Activated CD4-positive, alpha-beta T cell treated with anti-CD3 and anti-CD28 coated beads, Interleukin-2, amount 10 ng/mL, durations not matched to agents 7 days and 5 days (primary cell): ENCODE measurements at places on chromosomes 16 and 17.

GRCh38 chr16:49596648-49597291 lies 223.2 kb downstream of the C16orf78 start:
- DNase-seq = no peak

DNA sequence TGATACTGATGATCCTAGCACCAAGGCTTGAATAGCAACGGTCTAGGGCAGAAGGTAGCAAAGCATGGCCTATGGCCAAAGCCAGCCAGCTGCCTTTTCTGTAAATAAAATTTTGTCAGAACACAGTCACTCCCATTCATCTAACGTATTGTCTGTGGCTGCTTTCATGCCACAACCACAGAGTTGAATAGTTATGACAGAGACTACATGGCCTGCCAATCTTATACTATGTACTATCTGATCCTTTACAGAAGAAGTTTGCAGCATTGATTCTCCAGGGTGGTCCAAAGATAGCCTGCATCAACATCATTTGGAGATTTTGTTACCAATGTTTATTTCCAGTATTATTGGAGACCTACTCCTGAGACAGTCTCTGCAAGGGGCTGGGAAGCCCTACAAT lies 19.9 kb upstream of the MMD start:
- DNase-seq = no peak

GRCh38 chr17:8806926-8807550 lies 7.9 kb upstream of the MFSD6L start:
- DNase-seq = no peak

DNA sequence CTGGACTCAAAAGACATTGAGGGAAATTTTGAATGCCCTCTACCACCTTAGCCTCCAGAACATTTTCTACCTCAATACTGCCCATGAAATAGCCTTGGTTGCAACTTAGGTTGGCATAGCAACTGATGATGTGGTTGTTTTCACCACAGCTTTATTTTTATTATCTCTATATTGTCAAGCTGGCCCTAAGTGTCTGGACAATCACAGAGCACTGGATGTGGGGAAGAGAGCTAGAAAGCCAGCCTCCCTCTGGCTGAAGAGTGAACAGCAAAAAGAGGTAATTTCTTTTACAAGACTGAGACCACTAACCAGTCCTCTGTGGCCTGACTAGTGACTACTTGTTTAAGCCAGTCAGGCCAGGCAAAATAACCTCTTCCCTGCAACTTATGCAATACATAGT lies 159.6 kb downstream of the HS3ST2 start:
- DNase-seq = no peak

DNA sequence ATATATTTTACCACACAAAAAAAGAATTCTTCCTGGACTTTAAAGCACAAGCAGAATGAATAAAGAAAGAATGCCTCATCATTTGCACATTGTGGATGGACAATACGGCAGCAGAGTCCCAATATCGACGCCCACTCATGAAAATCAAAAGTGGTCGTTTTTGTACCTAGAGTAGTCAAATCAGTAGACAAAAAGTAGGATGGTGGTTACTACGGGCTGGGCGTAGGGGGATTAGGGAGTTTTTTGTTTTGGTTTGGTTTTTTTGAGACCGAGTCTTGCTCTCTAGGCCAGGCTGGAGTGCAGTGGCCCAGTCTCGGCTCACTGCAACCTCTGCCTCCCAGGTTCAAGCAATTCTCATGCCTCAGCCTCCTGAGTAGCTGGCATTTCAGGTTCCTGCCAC lies 8.6 kb upstream of the CENPV start:
- DNase-seq = no peak

- no peak for DNase-seq
Observed at GRCh38 chr16:68685685-68686478, 40.8 kb downstream of the CDH3 start.

DNA sequence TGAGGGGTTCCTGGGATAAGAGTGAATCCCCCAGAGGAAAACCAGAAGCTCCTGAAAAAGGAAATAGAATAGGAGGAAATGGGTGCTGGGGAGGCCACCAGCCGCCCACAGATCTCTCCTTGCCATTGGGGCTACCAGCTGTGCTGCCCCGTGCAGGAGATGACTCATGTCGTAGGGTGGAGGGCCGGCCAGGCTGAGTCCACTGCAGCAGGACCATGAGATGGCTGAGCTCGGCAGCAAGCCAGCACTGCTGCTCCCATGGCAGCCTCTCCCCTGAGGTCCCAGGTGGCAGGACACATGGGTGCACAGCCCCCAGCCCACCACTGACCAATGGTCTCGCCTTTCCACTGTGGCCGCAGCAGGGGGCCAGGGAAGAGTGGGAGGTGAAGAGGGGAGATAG lies 95.5 kb downstream of the GNAO1 start:
- DNase-seq = no peak
